Right lobe of liver (tissue), 6 donors: ENCODE measurements at places on chromosomes 12 and 14. TPM values are rescaled to one million over a fixed set of nuclear protein-coding genes. Genes with fewer than 3 reads are reported as not detected.
A peak's percentile ranks its signal among the peaks of the same experiment; 100 is the strongest.

- H3K4me3 ChIP-seq, result no peak overlapping the region
- peaks cover 5% of the 10 kb centered on the region for H3K4me1 ChIP-seq
- no peaks in the 10 kb centered on the region for H3K27me3 ChIP-seq
- no peak for DNase-seq
These were observed 103.7 kb downstream of the SRGAP1 start for GRCh38 chr12:63948211-63948610.

DNA sequence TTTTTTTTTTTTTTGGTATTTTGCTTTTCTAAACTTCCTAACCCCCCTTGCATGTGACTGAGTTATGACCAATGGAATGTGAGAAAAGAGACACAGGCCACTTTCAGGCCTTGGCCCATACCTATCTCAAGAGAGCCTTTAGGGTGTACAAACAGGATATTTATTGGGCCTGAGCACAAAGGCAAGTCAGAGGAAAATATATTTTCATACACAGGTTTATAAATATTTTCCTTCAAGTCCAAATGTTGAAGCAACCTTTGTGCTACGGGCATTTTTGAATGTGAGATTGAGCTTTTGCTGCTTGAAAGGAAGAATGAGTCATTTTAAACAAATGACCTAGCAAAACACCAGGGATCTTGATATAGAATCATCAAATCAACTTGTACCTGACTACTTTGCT is 228.6 kb upstream of the E2F7 start:
- H3K27ac ChIP-seq, result no peak overlapping the region
- H3K4me3 ChIP-seq, result no peak overlapping the region
- no peaks in the 10 kb centered on the region for H3K36me3 ChIP-seq
- no peaks in the 10 kb centered on the region for H3K4me1 ChIP-seq
- DNase-seq, result no peak

- no peaks in the 10 kb centered on the region for H3K36me3 ChIP-seq
- no peaks in the 10 kb centered on the region for H3K27me3 ChIP-seq
- H3K27ac ChIP-seq, result no peak overlapping the region
- no peak for DNase-seq
- H3K4me3 ChIP-seq, result no peak overlapping the region
These were observed 60.3 kb upstream of the KRR1 start for GRCh38 chr12:75571656-75572205.

GRCh38 chr14:55585854-55586253 is 5.8 kb downstream of the KTN1 start:
- no peaks in the 10 kb centered on the region for H3K36me3 ChIP-seq
- H3K27me3 ChIP-seq, result no peaks in the 10 kb centered on the region
- no peak for DNase-seq
- H3K27ac ChIP-seq, result no peak overlapping the region
- H3K4me3 ChIP-seq, result no peak overlapping the region

DNA sequence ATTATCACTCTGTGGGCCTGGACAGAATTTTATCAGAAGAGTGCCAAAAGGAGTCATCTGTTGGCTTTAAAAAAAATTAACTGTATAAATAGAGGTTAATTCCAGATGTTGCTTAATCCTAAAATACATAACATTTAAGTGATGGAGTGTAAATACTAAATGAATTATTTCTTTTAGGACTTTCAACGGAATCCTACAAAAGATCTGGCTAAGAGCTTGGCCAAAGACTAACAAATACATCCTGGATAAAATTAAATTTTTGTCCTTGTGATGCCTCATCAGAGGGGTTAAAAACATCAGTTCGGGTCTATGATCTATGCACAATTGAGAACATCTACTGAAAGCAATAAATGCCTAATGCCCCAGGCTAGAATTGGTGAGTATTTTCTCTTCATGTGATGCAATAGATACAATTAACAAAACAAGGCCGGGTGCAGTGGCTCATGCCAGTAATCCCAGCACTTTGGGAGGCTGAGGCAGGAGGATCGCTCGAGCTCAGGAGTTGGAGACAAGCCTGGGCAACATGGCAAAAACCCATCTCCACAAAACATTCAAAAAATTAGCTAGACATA is 49.8 kb upstream of the RAP1B start:
- no peak overlapping the region for H3K27ac ChIP-seq
- no peaks in the 10 kb centered on the region for H3K36me3 ChIP-seq
- H3K4me3 ChIP-seq, result no peak overlapping the region
- no peaks in the 10 kb centered on the region for H3K27me3 ChIP-seq

DNA sequence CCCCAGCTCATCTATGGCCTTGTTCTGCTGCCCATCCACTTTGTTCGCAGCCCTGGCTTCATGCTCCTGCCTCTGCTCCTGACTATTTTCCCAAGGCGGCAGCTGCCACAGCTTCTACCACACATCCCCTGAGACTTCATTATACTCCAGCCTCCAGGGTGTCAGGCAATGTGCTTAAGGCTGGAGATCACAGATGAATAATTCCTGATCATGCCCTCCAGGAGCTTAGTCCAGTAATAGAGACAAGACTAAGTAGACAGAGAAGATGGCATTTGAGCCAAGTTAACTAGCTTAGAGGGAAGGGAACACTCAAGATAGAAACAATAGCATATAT is 7.1 kb downstream of the TAPBPL start:
- DNase-seq, result no peak
- no peaks in the 10 kb centered on the region for H3K27me3 ChIP-seq
- H3K4me3 ChIP-seq, result no peak overlapping the region
- no peaks in the 10 kb centered on the region for H3K4me1 ChIP-seq
- H3K36me3 ChIP-seq, result peaks cover 87% of the 10 kb centered on the region

GRCh38 chr14:92121670-92122350 is at the start of the genes CPSF2 and NDUFB1:
Gene CPSF2 (plus strand): TSS chr14:92121969. CDS start chr14:92130985, 9,016 bp downstream.
Gene NDUFB1 (minus strand): TSS chr14:92121706. CDS start chr14:92117637, 4,069 bp downstream.
- no peaks in the 10 kb centered on the region for H3K4me1 ChIP-seq
- no peaks in the 10 kb centered on the region for H3K27me3 ChIP-seq
- DNase-seq, result peak; percentile 92
- peak within 1 kb of the TSS; percentile 93 for H3K27ac ChIP-seq

GRCh38 chr12:44775901-44776300 is 100.2 kb downstream of the NELL2 start:
- no peak overlapping the region for H3K4me3 ChIP-seq
- no peak overlapping the region for H3K27ac ChIP-seq
- H3K27me3 ChIP-seq, result no peaks in the 10 kb centered on the region
- H3K4me1 ChIP-seq, result no peaks in the 10 kb centered on the region
- H3K36me3 ChIP-seq, result no peaks in the 10 kb centered on the region

GRCh38 chr14:101196051-101196712 is 292.7 kb upstream of the RTL1 start:
- no peak overlapping the region for H3K27ac ChIP-seq
- H3K4me3 ChIP-seq, result no peak overlapping the region
- no peaks in the 10 kb centered on the region for H3K27me3 ChIP-seq
- no peaks in the 10 kb centered on the region for H3K36me3 ChIP-seq
- DNase-seq, result no peak

- H3K27ac ChIP-seq, result no peak overlapping the region
- H3K27me3 ChIP-seq, result no peaks in the 10 kb centered on the region
- no peak overlapping the region for H3K4me3 ChIP-seq
- H3K36me3 ChIP-seq, result no peaks in the 10 kb centered on the region
These were observed 90.2 kb upstream of the TBX3 start for GRCh38 chr12:114774197-114774596.

DNA sequence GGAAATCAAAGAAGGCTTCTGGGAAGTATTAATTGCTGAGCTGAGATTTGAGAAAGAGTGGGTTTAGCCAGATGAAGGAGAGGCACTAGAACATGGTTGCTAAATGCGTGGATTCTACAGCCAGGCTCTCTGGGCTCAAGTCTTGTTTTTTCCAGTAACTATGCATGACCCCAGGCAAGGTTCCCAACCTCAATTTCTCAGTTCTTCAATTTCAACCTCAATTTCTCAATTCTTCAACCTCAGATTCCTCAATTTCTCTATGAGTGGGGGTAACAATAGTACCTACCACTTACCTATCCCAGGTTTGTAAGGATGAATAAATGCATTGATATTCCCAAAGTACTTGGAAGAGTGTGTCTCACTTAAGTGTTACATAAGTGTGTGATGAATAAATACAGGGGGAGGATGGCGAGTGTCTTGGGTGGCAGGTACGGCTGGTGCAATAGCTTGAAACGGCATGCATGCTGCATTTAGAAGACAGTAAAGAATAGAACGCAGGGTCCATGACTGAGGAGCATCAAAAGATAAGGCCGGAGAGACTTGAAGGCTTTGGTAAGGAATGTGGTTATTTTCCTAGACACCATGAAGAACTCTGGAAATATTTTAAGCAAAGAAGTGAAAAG is 149.1 kb upstream of the ATP2B1 start:
- no peak for DNase-seq
- no peaks in the 10 kb centered on the region for H3K27me3 ChIP-seq
- no peak overlapping the region for H3K27ac ChIP-seq
- H3K4me1 ChIP-seq, result no peaks in the 10 kb centered on the region
- H3K4me3 ChIP-seq, result no peak overlapping the region

GRCh38 chr14:99258876-99259726 is 12.9 kb downstream of the BCL11B start:
- H3K36me3 ChIP-seq, result no peaks in the 10 kb centered on the region
- no peaks in the 10 kb centered on the region for H3K4me1 ChIP-seq
- no peak overlapping the region for H3K4me3 ChIP-seq
- no peaks in the 10 kb centered on the region for H3K27me3 ChIP-seq
- no peak overlapping the region for H3K27ac ChIP-seq

- no peaks in the 10 kb centered on the region for H3K36me3 ChIP-seq
- H3K4me3 ChIP-seq, result no peak overlapping the region
- no peak for DNase-seq
- no peak overlapping the region for H3K27ac ChIP-seq
- no peaks in the 10 kb centered on the region for H3K4me1 ChIP-seq
These were observed 175.1 kb downstream of the TTC7B start for GRCh38 chr14:90641168-90641567.

DNA sequence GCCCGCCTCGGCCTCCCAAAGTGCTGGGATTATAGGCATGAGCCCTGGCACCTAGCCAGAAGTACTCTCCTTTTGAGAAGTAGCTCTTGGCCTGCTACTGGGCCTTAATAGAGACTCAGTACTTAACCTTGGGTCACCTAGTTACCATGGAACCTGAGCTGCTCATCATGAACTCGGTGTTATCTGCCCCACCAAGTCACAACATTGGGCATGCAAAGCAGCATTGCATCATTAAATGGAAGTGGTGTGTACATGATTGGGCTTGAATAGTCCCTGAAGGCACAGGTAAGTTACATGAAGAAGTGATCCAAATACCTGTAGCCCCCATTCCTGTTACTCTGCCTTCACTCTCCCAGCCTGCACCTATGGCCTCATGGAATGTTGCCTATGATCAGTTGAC is 18.0 kb upstream of the ATF7 start:
- no peaks in the 10 kb centered on the region for H3K36me3 ChIP-seq
- H3K27ac ChIP-seq, result no peak overlapping the region
- H3K27me3 ChIP-seq, result no peaks in the 10 kb centered on the region
- H3K4me1 ChIP-seq, result peaks cover 7% of the 10 kb centered on the region

GRCh38 chr12:92516277-92516600 is 186.6 kb upstream of the PLEKHG7 start:
- no peak overlapping the region for H3K4me3 ChIP-seq
- no peaks in the 10 kb centered on the region for H3K27me3 ChIP-seq
- H3K36me3 ChIP-seq, result no peaks in the 10 kb centered on the region
- H3K27ac ChIP-seq, result no peak overlapping the region

GRCh38 chr12:91091916-91092715 is 19.2 kb downstream of the LUM start:
- H3K4me1 ChIP-seq, result no peaks in the 10 kb centered on the region
- H3K4me3 ChIP-seq, result no peak overlapping the region
- H3K36me3 ChIP-seq, result no peaks in the 10 kb centered on the region
- no peaks in the 10 kb centered on the region for H3K27me3 ChIP-seq
- no peak overlapping the region for H3K27ac ChIP-seq

- H3K27ac ChIP-seq, result no peak overlapping the region
- H3K27me3 ChIP-seq, result no peaks in the 10 kb centered on the region
- no peaks in the 10 kb centered on the region for H3K36me3 ChIP-seq
- no peaks in the 10 kb centered on the region for H3K4me1 ChIP-seq
- H3K4me3 ChIP-seq, result no peak overlapping the region
These were observed 12.3 kb downstream of the CCDC91 start for GRCh38 chr12:28202374-28203130.

DNA sequence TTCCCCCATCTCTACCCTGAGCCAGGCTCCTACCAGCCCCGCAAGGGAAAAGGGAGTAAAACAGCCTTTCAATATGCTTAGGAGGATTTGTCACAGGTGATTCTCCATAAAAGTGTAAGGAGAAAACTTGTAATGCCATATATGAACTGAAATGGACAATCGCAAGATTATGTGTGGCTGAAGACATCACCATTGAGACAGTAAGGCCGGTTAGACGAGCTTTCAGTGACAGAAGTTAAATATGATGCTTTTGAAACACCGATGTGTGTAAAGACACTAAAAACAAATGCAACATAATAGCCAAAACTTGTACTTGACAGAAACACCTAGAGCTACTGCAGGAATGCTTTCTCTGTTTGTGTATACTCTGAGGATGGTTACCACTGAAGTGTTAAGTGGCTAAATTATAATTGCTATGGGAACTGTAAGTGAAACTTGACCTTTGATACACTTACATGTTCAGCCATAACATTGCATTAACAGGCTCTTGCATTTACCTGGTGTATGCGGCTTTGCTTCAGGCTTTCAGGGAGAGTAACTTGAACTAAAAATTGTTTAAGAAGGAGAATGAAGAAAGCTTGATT is 42.3 kb downstream of the FAR2 start:
- no peaks in the 10 kb centered on the region for H3K4me1 ChIP-seq
- no peaks in the 10 kb centered on the region for H3K36me3 ChIP-seq
- no peak overlapping the region for H3K4me3 ChIP-seq
- H3K27me3 ChIP-seq, result no peaks in the 10 kb centered on the region
- no peak for DNase-seq

DNA sequence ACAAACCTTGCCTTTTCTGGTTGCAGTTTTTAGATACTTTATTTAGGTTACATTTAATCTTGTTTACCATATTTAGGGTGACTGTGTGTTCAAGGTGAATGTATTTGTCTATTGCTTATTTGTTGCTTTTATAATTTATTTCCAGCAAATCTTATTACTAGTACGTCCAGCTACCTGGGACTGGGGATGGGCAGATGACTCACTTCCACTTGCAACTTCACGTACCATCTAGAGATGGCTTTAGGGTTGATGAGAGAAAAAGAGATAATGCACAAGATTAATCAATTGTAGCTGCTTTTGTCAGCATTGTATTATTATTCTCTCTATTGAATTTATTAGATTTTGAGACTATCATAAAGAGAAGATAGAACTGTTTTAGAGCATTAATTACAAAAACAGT is 5.1 kb downstream of the MIPOL1 start:
- no peak overlapping the region for H3K4me3 ChIP-seq
- peaks cover 4% of the 10 kb centered on the region for H3K4me1 ChIP-seq
- DNase-seq, result no peak

Gene SLC17A8
- total RNA-seq, result 0.06 TPM

Gene ZFHX2
- total RNA-seq, result 0.33 TPM

Gene ADCK1
- total RNA-seq, result 5.1 TPM

Gene GPR162
- 2.6 TPM for total RNA-seq

Gene PRMT5
- total RNA-seq, result 25.2 TPM

Gene FAM186B
- 0.56 TPM for total RNA-seq

Gene TMEM121
- 2.0 TPM for total RNA-seq

Gene RFX4
- total RNA-seq, result not detected

Gene CMA1
- not detected for total RNA-seq
